ENCODE measurements at places on chromosomes 1 and 21. TPM values are rescaled to one million over a fixed set of nuclear protein-coding genes. Genes with fewer than 3 reads are reported as not detected.
A peak's percentile ranks its signal among the peaks of the same experiment; 100 is the strongest.

TINAGL1 gene
- total RNA-seq, result not detected

- DNase-seq, result no peak
- no peaks in the 10 kb centered on the region for H3K4me1 ChIP-seq
- no peaks in the 10 kb centered on the region for H3K36me3 ChIP-seq
These were observed 98.3 kb upstream of the CD55 start for GRCh38 chr1:207223162-207223561.

- no peak overlapping the region for H3K4me3 ChIP-seq
- no peaks in the 10 kb centered on the region for H3K27me3 ChIP-seq
- DNase-seq, result no peak
- no peak overlapping the region for H3K27ac ChIP-seq
- no peaks in the 10 kb centered on the region for H3K4me1 ChIP-seq
These were observed 10.5 kb downstream of the RASSF5 start for GRCh38 chr1:206517784-206518183.

DNA sequence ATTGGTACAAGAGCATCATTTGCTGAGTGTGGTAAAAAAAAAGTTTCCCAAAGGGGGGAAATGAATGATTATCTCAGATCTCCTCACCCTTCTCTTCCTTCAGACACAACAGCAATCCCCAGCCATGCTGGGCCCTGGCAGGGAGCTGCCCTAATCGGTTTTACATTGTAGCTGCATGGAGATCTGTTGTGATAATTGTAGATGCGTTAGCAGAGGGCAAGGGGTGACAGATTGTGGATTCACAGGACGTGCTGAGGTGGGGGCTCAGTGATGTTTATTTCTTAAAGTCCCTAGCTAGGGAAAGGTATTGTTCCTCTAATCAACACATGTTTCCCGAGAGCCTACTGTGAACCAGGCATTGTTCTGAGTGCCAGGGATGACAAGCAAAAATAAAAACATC, 304.1 kb downstream of the PBX1 start:
- no peak for DNase-seq
- H3K4me1 ChIP-seq, result no peaks in the 10 kb centered on the region
- H3K4me3 ChIP-seq, result no peak overlapping the region
- H3K36me3 ChIP-seq, result no peaks in the 10 kb centered on the region
- no peaks in the 10 kb centered on the region for H3K27me3 ChIP-seq
- no peak overlapping the region for H3K27ac ChIP-seq

- no peaks in the 10 kb centered on the region for H3K27me3 ChIP-seq
- DNase-seq, result no peak
- H3K27ac ChIP-seq, result no peak overlapping the region
- H3K4me3 ChIP-seq, result no peak overlapping the region
- H3K4me1 ChIP-seq, result no peaks in the 10 kb centered on the region
These were observed 171.0 kb downstream of the ZZZ3 start for GRCh38 chr1:77511440-77511840.

DNA sequence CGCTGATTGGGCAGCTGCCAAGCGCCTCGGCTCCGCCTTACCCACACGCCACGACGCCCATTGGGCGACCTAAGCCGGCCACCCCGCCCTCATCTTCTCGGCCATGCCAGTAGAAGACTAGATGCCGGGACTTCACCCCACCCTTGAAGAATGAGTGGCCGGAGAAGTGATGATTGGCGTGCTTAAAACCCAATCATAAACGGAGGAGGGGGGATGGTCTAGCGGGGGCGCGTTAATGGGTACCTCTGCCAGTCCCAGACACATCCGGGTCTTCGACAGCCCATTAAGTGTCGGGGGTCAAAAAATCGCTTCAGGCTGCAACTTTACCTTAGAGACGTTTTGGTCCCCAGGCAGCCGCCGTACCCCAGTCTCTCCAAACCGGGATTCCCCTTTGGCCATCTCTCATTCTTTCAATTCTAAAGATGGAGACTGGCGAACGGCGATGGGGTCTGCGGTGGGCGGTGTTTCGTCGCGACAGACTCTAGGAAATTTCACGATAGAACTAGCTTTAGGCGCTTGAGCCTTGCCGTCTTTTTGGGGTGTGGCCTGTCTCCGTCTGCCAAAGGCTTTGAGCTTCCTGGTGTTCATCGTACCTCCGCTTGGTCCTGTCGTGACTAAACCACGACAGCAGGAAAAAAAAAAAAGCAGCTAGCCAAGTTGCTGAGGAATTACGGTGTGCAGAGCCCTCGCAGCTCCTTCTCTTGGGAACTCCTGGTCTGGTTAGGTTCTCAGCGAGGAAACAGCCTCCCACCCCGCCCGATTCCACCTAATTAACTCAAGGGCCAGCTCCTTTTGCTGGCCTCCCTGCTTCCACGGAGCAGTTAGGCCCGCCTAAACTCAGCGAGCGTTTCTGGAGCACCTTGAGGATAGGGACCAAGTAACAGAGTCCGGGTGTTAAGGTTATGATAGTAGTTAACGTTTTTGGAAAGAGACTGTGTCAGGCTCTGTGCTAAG, at the start of gene GATAD2B:
Gene GATAD2B, minus strand, starts transcription at position 1 of the 954 bp plus-strand sequence. CDS start 94,625 bp downstream, outside the sequence.
- H3K4me1 ChIP-seq, result peaks cover 35% of the 10 kb centered on the region
- peak within 1 kb of the TSS; percentile 97 for H3K27ac ChIP-seq
- DNase-seq, result peak; percentile 100
- H3K27me3 ChIP-seq, result no peaks in the 10 kb centered on the region
- H3K4me3 ChIP-seq, result peak within 1 kb of the TSS; percentile 87
- H3K36me3 ChIP-seq, result no peaks in the 10 kb centered on the region

MAP3K7CL gene
- 11.6 TPM for total RNA-seq

Data from naive thymus-derived CD4-positive, alpha-beta T cell (primary cell).